ENCODE measurements at places on chromosomes 12 and 14. TPM values are rescaled to one million over a fixed set of nuclear protein-coding genes. Genes with fewer than 3 reads are reported as not detected.
A peak's percentile ranks its signal among the peaks of the same experiment; 100 is the strongest.

DNA sequence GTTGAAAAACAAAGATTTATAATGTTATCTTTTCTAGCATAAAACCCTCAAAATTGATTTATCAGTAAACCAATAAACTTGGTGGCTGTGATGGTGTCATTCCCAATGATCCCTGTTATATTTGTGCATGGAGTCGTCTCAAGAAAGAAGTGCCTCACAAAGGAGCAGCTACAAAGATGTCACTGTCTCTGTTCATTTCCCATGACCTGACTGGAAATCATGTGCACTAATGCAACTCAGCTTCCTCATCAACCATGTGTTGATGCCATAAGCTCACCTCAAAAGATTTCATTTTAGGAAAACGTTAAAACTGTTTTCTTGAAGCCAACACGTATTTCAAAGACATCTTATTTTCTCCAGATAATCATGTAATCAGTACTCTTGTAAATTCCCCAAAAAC is 28.8 kb downstream of the CLEC1A start:
- DNase-seq = no peak

- no peak for DNase-seq
Observed at GRCh38 chr12:108043750-108044533, 85.1 kb upstream of the WSCD2 start.

Gene TMEM229B
- 1.7 TPM for total RNA-seq

Gene DIO2
- total RNA-seq = 3.3 TPM

- DNase-seq = no peak
Observed at GRCh38 chr12:130463275-130463658, 125.6 kb downstream of the PIWIL1 start.

DNA sequence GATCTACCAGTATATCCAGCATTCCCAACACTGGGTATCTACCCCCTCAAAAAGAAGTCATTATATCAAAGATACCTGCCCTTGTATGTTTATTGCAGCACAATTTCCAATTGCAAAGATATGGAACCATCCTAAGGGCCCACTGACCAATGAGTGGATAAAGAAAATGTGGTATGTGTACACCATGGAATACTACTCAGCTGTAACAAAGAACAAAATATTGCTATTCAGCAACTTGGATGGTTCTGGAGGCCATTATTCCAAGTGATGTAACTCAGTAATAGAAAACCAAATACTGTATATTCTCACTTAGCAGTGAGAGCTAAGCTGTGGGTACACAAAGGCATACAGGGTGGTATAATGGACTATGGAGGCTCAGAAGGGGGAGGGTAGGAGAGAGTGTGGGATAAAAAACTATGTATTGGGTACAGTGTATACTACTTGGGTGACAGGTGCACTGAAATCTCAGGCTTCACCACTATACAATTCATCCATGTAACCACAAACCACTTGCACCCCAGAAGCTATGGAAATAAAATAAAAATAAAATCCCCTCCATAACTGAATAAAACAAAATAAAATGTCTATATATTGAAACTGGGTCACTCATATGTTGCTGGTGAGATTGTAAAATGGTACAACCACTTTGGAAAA is 34.7 kb upstream of the STK38L start:
- no peak for DNase-seq

Gene TEX22
- not detected for total RNA-seq

GRCh38 chr12:31815096-31815495 is 86.3 kb upstream of the AMN1 start:
- no peak for DNase-seq

GRCh38 chr14:52891800-52892199 is 59.0 kb downstream of the FERMT2 start:
- no peak for DNase-seq

Gene KRT6C
- total RNA-seq = not detected

GRCh38 chr12:54744590-54744989 is 96.4 kb upstream of the DCD start:
- no peak for DNase-seq

- DNase-seq = peak; percentile 8
Observed at GRCh38 chr12:712172-712863, 40.1 kb upstream of the WNK1 start.

DNA sequence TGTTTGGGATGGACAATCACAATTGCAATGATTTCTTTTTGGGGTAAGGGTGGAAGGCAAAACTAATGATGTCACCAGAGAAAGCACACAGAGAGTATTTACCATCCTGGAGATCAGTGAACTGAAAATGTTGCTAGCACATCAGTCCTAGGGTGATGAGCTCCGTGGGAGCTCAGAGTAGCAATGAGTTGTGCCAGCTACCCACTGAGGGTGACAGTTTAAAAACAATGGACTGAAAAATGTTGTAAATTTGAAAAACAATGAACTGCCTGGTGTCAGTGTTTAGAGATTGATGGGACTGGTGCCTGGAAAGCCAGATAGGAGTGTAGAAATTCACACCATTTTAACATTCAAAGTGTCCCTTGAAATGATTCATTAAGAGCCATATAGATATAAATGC is 198.5 kb downstream of the ATP23 start:
- DNase-seq = no peak

- DNase-seq = no peak
Observed at GRCh38 chr12:12476857-12477531, 85.7 kb downstream of the DUSP16 start.

DNA sequence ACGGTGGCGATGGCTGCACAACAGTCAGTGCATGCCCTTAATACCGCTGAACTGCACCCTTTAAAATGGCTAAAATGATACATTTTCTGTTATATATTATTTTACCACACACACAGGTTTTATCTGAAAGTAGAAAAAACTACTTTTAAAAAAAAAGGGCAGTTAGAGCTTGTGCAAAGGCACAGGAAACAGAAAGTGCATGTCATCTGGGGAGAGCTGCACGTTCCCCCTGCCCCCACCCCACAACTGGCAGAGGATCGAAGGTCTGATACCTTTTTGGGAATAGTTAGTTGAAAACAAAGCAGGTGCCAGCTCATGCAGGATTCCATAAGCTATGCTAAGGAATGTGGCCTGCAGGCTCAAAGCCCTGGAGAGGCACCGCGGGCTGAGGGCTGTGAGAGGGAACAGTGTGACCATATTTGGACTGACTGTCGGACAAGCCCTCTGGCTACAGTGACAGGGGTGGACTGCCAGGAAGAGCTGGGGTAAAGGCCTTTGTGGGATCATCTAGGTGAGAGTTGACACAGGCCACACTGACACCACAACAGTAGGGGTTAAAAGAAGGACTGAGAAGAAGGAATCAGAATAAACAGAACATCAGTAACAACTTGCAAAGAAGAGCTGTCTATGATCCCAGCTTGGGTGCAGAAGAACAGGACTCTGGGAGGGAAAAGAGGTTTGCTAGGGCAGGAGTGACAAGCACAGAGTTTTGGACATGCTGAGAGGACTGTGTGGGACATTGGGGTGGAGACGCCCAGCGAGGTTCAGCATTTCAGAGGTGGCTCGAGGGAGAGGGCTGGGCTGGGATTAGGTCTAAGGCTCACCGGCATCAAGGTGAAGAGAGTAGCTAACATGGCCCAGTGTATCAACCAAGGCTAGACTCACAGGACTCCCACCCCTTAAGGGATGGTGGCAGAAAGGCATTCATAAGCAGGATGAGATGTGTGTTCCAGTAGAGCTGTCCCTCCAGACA is 54.6 kb downstream of the ACTN1 start:
- DNase-seq = no peak

DNA sequence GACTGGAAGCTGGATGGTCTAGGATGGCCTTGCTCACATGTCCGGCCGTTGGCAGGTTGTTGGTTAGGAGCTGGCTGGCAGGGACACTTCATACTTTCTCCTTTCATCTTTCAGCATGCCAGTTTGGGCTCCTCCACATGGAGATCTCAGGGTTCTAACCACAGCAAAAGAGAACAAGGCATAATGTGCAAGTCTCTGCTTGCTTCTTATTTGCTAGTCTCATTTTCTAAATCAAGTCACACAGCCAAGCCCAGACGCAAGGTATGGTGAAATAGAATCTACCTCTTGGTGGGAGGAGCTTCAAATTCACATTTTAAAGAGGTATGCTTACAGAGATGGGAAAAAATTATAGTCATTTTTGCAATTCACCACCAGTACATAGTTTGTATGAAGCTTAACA is 69.1 kb upstream of the NAP1L1 start:
- DNase-seq = no peak

GRCh38 chr12:13390381-13390861 is 193.9 kb downstream of the EMP1 start:
- DNase-seq = peak; percentile 94

Gene COL2A1
- total RNA-seq = not detected

DNA sequence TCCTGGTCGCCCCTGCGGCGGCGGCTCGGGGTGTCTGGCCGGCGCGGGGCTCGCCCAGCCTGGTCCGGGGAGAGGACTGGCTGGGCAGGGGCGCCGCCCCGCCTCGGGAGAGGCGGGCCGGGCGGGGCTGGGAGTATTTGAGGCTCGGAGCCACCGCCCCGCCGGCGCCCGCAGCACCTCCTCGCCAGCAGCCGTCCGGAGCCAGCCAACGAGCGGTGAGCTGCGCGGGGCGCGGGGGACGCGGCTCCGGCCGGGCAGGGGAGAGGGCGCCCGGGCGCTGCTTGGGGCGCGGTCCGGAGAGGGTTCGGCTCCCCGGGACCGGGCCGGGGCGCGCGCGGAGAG is at the start of gene LGALS3:
Gene LGALS3 (plus strand): TSS at position 167 of the 342 bp plus-strand sequence. CDS start 8,122 bp downstream, outside the sequence.
- peak; percentile 93 for DNase-seq

- DNase-seq = no peak
Observed at GRCh38 chr12:19121449-19122018, 8.0 kb upstream of the PLEKHA5 start.

GRCh38 chr14:73478684-73479083 is 12.0 kb upstream of the RIOX1 start:
- no peak for DNase-seq

- no peak for DNase-seq
Observed at GRCh38 chr14:85574853-85575616, 45.1 kb downstream of the FLRT2 start.

Gene NABP2
- 18.2 TPM for total RNA-seq

DNA sequence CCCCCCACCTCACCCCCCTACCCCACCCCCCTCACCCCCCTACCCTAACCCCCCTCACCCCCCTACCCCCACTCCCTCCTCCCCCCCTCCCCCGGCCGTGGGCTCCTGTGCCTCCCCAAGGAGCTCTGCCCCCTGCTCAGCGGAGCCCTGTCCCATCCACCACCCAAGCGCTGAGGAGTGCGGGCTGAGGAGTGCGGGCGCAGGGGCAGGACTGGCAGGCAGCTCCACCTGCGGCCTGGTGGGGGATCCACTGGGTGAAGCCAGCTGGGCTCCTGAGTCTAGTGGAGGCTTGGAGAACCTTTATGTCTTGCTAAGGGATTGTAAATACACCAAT is 2.3 kb upstream of the JPH4 start:
- DNase-seq = peak; percentile 85

- no peak for DNase-seq
Observed at GRCh38 chr12:31586728-31587127, 4.2 kb downstream of the DENND5B start.

DNA sequence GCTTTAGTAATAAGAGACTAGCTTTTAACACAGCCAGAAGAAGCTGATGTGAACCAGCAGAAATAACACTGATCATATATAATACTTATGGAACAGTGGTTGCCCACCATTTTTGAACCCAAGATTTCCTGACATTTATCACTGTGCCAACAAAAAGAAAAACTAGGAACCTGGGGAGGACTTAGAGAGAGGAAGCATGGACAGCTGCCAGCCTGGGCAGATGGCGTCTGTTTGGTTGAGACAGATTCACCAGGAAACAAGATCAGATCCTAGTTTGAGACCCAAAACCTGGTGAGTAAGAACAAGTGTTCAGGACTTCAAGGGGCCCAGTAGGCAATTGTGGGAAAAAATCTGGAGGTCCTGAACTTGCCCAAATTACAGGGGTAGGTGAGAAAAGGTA is 95.3 kb downstream of the BICD1 start:
- no peak for DNase-seq

GRCh38 chr14:65250162-65250495 is 147.8 kb upstream of the MAX start:
- peak; percentile 43 for DNase-seq

Gene GLIPR1L1
- total RNA-seq = not detected

Gene CMKLR1
- 26.0 TPM for total RNA-seq

DNA sequence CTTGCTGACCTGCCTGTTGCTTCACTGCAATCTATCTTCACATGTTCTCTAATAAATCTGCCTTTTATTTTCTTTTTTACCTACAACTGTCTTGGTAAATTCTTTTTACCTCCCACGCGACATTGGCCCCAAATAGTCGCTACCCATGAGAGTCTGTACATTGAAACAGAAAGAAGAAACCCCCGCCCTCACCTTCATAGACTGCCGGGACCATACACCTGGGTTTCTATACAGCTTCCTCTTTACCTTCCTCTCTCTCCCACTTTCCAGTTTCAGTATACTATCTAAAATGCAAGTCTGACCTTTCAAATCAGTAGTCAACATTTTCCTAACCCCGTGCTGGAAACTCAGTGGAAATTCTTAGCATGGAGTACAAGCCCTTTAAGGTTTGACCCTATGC is 4.8 kb downstream of the SLC8A3 start:
- no peak for DNase-seq

Gene SMCO2
- not detected for total RNA-seq

Gene PLXNC1
- 8.9 TPM for total RNA-seq

DNA sequence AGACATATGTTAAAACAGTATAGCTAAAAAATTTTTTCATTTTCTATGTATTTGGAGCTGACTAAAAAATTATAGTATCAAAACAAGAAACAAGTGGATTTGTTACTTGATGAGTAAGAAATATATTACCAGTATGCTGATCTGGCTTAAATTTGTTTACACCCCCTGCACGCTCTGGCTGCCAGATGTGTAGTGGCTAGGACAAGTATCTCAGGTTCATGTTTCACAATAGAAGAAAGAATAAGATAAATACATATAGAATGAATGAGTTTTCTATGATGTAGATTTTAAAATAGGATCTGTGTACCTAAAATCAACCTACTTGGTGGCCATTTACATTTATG is 13.1 kb downstream of the NAA30 start:
- no peak for DNase-seq

DNA sequence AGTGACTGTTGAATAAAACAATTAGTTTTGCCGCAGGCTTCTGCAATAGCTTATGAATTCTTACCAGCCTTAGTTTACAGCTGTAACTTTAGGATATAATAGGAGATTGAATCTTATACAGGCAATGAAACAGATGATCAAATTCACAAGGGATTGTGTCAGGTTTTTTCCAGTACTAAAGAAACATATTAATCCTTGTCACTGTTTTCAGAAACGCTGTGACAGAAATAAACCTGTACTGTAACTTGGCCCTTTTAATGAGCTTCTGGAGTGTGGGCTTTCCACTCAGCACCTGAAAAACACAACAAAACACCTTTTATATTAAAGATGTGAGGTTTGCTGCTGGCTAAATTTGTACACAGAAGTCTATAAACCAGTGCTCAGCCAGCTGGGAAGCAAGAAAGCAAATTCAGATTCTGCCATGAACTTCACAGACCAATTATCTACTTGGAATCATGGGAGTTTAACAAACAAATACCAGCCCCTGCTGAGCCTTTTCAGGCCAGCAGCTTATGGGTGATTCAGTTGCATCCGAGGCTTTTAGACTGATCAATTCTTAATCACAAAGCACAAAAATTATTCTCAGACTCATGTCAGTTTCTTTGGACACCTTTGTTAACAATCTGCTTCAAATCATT is 109.5 kb downstream of the FOXG1 start:
- no peak for DNase-seq

Gene SAMD4A
- total RNA-seq = 110 TPM

- no peak for DNase-seq
Observed at GRCh38 chr12:67284561-67284960, 15.4 kb downstream of the CAND1 start.

GRCh38 chr12:133227281-133227852 is 8.3 kb downstream of the ANHX start:
- no peak for DNase-seq
